ENCODE measurements at places on chromosomes 1 and 21.

GRCh38 chr1:243890576-243890975 is 40.5 kb upstream of the AKT3 start:
- no peak for DNase-seq

DNA sequence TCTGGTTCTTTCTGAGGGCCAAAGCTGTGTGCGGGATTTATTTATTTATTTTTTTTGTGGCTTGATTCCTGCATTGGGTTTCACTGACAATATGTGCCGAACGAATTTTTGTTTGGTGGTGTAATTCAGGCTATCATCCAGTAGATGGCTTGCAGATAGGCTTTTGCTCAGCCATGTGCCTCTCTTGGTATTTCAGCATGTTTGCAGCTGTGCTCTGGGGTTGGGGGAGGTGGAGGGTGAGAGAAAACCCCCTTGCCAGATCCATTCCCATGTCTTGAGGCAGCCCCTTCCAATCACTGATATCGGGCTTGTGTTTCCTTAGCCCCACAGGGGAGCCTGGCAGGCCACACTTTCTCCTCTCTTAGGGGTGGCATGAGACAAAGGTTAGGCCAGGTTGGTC is 302.4 kb downstream of the PTGER3 start:
- DNase-seq, result no peak

DNA sequence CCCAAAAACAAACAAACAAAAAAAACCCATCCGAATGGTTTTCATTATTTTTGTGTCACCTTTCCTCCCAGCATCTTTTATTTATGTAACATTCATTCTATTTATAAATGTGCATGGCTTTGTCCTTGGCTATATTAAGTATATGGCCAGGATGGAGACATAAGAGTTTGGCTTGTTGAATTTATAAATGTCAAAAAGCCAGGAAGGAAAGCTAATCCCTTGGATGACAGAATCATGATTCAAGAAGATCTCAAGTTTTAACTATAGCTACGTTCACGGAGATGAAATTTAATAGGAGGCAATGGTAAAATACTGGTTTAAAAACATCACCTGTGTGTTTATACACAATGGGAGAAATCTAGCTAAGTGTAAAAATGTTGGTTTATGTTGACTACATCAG is 5.0 kb downstream of the CEP170 start:
- DNase-seq, result no peak

- DNase-seq, result no peak
Observed at GRCh38 chr1:10117132-10117531, 84.4 kb downstream of the UBE4B start.

- no peak for DNase-seq
Observed at GRCh38 chr1:234849832-234850231, 239.9 kb upstream of the IRF2BP2 start.

DNA sequence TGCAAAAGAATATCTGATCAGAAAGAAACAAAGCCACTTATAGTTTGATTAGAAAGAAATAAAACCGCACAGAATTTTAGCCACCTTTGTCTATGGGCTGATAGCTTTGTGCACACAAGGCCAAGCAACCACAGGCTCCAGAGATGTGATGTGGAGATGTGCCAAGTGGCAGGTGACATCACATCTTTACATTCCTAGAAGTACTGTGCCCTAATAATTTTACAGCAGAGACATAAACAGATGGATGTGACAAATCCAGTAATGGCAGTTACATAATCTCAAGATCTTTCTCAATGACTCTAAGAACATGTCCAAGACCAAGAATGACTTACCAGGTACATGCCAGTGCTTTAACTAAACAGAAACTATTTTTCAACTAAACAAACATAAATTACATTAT is 159.5 kb downstream of the LTN1 start:
- no peak for DNase-seq

GRCh38 chr1:41485605-41486004 is 1.1 kb upstream of the EDN2 start:
- no peak for DNase-seq

- DNase-seq, result no peak
Observed at GRCh38 chr1:35190784-35191183, 2.2 kb downstream of the SFPQ start.
